ENCODE measurements at places on chromosomes 5 and 9. TPM values are rescaled to one million over a fixed set of nuclear protein-coding genes. Genes with fewer than 3 reads are reported as not detected.
A peak's percentile ranks its signal among the peaks of the same experiment; 100 is the strongest.

COL15A1 gene
- total RNA-seq: not detected

DNA sequence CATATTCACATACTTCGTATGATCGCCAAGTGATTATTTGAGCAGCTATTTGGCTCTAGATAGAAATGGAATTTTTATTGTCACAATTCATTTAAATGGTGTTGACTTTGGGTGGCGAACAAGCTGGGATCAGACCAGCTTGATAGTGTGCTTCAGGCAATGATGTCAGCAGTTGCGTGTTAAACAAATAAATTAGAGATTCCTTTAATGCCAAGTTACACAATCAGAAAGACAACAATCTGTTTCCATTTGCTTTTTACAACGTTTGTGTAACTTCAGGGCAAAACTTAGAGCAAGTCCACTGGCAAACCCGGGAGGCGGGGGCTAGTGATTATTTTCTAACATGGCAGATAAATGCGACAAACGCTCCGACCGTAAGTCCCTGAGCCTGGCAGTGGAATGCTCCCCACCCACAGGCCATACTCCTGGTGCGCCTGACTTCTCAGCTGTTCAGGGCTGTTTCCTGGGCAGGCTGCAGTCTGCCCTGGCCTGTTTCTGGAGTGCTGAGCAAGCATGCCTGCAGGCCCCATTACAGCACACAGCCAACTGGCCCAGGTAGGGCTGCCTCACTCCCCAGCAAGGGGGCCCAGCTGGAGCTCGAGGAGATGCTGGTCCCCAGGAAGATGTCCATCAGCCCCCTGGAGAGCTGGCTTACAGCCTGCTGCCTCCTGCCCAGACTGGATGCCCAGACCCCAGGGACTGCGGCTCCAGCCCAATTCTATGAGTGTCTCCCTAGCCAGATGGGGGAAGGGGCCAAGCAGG, 88.7 kb downstream of the BASP1 start:
- H3K27ac ChIP-seq: no peak overlapping the region
- H3K4me1 ChIP-seq: no peaks in the 10 kb centered on the region
- H3K27me3 ChIP-seq: no peaks in the 10 kb centered on the region
- no peak for DNase-seq
- no peaks in the 10 kb centered on the region for H3K36me3 ChIP-seq
- H3K4me3 ChIP-seq: no peak overlapping the region

TRPM3 gene
- not detected for total RNA-seq

- H3K36me3 ChIP-seq: no peaks in the 10 kb centered on the region
- H3K4me3 ChIP-seq: peak overlapping the region; percentile 73
- H3K4me1 ChIP-seq: peaks cover 90% of the 10 kb centered on the region
- DNase-seq: no peak
- H3K27ac ChIP-seq: peak overlapping the region; percentile 90
- H3K27me3 ChIP-seq: no peaks in the 10 kb centered on the region
Observed at GRCh38 chr5:39208471-39208870, 10.9 kb downstream of the FYB1 start.

DNA sequence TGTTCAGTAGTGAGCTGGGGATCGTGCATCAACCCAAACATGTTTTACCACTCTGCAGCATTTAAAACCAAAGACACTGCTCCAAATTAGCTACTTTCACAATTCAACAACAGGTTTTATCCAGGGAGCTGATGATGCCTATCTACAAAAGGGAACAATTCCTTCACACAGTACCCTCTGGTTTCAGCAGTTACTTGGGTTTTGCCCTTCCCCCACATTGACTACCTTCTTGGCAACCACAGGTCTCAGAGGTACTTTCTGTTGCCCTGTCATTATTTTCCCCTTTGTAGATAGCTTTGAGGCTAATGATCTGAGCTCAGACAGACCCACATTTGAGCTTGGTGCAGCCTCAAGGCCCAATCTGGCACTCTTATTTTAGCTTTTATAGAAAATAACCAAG, 96.1 kb downstream of the WDR41 start:
- no peak overlapping the region for H3K27ac ChIP-seq
- H3K36me3 ChIP-seq: no peaks in the 10 kb centered on the region
- no peak for DNase-seq

ACTBL2 gene
- total RNA-seq: not detected

GRCh38 chr9:101138509-101138908, 110.0 kb downstream of the PLPPR1 start:
- H3K4me3 ChIP-seq: no peak overlapping the region
- no peak for DNase-seq
- H3K36me3 ChIP-seq: no peaks in the 10 kb centered on the region

DNA sequence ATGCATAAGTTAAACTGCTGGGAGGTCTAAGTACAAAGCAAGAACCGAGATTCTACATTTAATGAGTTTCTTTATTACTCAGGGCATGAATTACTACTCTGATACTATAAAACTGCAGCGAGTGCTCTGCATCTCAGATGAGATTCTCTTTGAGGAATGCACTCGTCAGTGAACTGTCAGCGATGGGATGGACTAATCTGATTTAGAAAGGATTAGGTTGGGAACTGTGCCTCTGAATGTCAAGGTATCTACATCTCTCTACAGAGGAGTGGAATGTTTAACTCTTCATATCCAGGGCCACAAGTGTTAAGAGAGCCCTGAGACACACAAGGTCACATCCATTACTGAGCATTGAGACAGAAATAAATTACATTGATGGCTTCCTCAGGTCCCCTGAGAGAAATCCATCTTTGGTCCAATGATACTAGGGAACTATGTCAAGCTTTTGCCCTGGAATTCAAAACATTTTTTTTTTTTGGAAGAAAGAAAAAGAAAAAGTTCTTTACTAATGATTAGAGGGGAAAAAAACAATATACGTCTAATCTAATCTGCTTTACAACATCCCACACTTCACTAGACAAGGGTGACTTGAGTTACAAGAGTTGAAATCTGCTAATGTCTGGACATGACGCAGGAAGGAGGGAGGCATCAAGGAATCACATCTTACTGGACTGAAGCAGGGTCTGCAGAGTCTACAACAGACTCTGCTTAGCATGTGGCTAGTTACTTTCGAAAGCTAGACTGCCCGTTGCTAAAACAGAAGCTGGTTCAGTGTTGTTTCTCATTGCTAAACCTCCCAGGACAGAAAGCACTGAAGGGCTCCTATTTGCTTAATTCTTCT, 270.0 kb upstream of the TLE4 start:
- DNase-seq: no peak
- H3K27ac ChIP-seq: no peak overlapping the region
- H3K4me1 ChIP-seq: no peaks in the 10 kb centered on the region
- H3K27me3 ChIP-seq: no peaks in the 10 kb centered on the region
- no peak overlapping the region for H3K4me3 ChIP-seq

GRIA1 gene
- total RNA-seq: not detected

All from activated T-helper 2 cell treated with anti-CD3 and anti-CD28 coated beads, Interferon-gamma antibody, Interleukin-2, Interleukin-4, amounts not matched to agents 10 μg/mL and 5 μg/mL and 100 μg/mL, durations not matched to agents 14 hours and 24 hours and 36 hours (primary cell).